Glutamatergic neuron (in vitro differentiated cells): ENCODE measurements at places on chromosomes 12 and 14. TPM values are rescaled to one million over a fixed set of nuclear protein-coding genes. Genes with fewer than 3 reads are reported as not detected.

DNA sequence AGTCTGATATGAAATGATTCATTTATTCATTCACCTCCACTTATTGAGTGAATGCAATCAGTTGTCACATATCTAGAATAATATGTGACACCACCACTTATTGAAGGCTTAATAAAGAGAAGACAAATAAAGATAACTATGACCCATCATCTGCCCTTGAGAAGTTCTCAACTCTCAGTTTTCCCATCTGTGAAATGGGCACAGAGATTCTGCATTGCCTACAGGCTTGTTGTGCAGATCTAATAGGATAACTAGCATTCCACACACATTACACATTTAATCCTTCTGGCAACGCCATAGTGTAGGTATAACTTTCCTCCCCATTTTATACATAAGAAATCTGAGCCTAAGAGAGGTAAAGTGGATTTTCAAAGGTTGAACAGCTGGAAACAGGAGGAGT, 84.2 kb upstream of the FICD start:
- DNase-seq = no peak

The PRB3 gene
- total RNA-seq = not detected

- no peak for DNase-seq
Observed at GRCh38 chr14:100677554-100678468, 48.9 kb upstream of the DLK1 start.

DNA sequence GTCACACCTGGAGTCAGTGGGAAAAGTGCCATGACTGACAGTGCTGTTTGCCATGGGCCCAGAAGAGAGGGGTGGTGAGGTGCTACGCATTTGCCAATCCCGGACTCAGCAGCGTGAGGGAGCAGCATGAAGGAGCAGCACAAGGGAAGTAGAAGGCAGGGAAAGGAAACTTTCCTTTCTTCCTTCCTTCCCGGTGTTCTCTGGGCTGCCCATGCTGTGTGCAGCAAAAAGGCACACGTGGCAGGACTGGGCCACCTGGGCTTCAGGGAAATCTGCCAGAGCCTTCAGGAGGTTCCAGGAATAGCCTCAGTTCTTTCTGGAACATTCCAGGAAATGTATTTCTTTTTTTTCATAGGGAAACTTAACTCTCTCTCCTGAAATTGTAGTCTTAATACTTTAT, 23.0 kb downstream of the TRIM9 start:
- no peak for DNase-seq
